ENCODE measurements at places on chromosomes 5 and 9.

DNA sequence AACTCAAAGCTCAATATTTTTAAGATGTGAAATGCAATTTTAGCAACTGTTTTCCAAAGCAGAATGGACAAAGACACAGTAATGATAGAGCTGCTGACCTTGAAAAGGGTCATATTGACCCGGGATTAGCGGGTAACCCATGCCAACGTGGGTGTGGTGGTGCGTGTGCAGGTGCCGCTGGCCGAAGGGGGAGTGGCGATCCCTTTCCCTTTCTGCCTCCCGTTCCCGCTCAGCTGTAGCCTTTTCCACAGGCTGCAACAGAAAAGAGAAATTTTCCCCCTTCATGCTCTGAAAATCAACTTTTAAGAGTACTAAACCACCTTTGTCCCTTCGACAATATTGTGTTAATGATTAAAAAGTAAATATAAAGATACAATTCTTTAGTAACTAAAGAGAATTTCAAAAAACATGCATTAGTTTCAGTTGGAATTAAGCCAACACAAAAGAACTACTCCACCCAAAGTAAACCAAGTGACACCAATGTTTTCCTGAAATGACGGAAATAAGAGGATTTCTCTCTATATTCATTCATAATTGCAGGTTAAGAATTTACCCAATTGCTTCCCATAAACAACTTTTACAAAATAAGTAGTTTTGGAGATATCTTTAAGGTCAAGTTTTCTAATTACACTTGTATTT lies 105.2 kb downstream of the ZNF608 start:
- no peak for DNase-seq

GRCh38 chr9:18235181-18235908 lies 238.6 kb upstream of the ADAMTSL1 start:
- DNase-seq: no peak

DNA sequence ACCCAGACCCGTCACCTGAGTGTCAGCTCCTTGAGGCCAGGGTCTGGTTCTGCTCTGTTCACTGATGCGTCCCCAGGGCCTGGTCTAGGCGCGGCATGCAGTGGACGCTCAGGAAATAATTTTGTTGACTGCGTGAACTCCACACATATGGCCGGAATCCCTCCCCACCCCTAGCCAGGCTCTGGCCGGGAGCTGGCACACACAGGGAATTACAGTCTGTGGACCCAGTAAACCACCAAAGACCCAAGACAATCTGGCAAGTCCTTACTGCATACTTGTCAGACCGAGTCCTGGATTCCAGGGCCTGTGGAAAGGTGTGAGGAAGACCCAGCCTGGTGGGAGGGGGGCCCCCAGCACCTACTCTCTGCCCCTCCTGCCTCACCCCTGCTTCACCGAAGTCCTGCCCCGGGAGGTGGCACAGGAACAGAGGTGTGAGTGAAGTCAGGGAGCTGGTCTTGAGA lies 113.0 kb upstream of the IER5L start:
- no peak for DNase-seq

DNA sequence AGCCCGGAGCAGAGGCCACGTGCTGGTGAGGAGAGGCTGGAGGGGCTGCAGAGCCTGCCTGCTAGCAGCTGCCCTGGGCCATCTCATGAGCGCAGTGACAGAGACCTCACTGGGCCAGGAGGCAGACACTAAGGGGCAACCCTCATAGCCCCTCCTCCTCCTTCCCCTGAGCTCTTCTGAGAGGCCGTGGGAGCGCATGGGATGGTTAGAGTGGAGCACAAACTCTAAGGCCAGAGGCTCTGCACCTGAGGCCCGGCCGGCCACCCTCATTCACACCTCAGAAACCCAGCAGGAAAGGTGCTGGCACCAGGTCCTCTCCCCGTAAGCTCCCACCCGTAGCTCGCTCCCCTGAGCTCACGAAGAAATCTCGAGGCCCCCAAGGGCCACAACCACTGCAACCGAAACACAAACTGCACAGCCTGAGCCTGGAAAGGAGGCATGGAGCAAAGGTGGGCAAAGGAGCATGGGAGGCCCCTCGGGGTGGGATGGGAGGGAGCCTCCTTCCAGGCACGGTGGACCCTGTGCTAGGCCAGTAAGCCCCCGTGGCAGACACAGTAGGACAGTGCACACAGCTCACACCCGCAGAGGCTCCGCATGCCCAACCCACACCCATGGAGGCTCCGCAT lies 17.7 kb downstream of the CAMSAP1 start:
- DNase-seq: no peak

DNA sequence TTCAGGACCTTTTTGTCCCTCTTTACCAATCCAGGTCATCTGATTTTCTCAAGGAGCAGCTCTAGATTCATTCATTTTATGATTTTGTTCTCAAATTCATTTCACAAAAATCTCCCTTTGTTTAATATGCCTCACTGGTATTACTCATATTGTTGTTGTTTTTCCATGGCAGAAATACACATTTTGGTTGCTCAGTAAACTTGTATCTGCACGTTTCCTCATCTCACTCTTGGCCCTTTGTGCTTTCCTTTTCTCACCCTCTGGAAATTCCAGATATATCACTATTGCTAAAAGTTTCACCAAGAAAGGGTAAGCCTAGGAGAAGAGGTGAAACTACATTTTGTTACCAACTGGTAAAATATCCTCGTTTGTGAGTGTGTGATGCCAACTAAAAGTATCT lies 14.8 kb downstream of the ASPN start:
- DNase-seq: no peak

- DNase-seq: no peak
Observed at GRCh38 chr5:90803381-90803780, 244.8 kb downstream of the ADGRV1 start.

Measured in DMS79 treated with DMSO at 0.1 percent for 48 hours (cell line).